Prostate gland (tissue), 2 donors: ENCODE measurements at places on chromosomes 3 and 15.

DNA sequence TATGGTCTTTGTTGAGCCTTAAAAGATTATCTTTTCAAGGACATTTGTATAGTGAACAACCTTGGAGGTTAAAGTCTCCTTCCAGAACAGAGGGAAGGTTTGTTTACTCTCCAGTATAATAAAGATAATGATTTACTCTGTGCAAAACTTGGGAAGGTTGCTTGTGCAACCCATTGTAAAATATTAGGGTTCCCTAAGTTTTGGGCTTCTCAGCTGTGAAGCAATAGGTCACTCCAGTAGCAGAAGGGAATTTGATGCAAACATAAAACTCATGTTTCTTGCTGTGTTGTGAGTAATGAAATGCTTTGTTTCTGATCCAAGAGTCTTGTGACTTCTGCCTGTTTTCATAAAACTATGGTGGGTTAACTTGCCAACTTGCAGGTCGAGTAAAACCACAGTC, 177.5 kb downstream of the SUCNR1 start:
- no peak for DNase-seq

DNA sequence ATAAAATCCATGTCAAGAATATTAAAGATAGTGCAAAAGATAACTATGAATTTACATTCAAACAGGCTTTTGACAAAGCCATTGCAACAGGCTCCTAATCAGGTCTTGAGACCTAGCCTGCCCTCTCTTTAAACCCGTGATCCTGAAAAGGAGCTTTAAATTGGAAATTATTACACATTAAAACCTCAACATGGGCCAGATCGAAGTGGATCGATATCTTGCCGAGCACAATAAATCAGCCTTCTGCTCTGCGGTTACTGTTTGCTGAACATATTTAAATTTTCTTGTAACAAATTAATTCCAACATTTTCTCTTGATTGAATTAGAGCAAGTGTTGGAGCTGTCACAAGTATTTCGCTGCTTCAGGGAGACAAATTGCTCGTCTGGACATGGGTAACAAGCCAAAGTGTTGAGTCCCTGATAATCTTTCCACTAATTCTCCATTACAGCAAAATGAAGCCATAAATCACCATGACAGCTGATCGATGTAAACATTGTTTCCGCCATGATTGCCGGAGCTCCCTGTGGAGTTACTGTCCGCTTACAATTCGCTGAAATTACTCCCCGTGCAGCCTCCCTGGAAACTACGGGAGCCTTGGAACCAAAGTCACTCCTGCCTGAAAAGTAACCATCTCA, 47.6 kb downstream of the SHOX2 start:
- no peak for DNase-seq

DNA sequence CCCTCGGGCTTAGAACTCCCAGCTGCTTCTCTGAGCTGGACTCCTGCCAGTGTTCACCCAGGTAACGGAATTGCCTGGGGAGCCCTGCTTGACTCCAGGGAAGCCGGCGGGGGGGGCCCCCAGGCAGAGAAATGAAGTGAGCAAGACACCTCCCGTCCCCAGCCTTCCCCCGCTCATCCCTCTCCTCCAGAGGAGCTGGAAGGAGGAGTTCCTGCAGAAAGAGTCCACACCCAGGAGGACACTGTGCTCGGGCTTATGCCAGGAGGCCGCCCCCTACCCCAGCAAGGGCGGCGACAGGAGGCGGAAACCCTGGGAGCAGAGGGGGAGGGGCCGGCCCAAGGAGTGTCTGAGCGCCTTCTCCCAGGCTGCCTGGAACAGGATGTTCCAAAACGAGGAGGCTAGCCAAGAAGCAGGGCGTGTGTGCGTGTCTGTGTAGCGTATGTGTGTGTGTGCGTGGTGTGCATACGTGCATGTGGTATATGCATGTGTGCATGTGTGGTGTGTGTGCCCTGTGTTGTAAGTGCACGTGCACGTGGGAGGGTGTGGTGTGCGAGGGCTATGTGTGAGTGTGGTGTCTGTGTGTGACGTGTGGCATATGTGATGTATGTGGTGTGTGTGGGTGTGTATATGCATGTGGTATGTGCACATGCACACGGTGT, 511.3 kb downstream of the SHQ1 start:
- peak; percentile 90 for DNase-seq

DNA sequence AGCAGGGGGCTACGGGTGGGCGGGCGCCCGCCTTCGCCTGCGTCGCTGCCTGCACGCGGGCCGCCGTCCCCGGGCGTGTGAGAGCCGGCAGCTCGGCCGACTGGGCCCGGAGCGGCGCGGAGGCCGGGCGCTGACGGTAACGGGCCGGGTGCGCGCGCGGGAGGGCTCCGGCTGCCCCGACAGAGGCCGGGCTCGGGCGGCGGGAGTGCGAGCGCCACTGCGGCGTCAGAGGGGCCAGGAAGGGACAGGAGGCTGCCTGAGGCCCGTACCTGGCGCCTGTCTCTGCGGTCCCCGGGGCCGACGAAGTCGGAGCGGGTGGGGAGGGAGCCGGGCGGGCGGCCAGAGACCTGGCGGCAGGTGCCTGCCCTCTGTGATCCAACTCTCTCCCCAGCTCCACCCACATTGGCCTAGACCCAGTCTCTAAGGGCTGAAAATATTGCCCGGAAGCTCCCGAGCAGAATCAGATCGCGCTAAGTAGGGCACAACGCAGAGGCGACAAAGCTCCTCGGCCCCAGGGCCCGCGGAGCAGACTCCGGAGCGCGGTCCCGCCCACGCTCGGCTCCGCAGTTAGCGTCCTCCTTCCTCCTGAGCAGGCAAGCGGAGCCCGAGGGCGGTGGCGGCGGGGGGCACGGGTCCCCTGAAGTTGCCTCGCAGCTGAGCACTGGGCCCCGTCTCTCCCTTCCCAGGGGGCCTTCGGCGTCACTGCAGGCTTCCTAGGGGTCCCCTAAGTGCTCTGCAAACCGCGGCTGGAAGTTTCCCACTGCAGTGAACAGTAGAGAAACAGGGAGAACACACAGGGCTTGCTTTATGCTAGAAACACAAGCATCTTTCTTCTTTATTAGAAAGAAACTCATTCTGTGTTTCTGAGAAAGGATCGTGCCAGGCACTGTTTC, at the start of gene MAN2A2:
Gene MAN2A2, plus strand, starts transcription at position 463 of the 893 bp plus-strand sequence. CDS start 906 bp downstream, outside the sequence.
- DNase-seq, result peak; percentile 38

- DNase-seq, result no peak
Observed at GRCh38 chr15:77851691-77852090, 219.0 kb upstream of the LINGO1 start.

GRCh38 chr3:30142946-30143345, 463.5 kb upstream of the TGFBR2 start:
- DNase-seq, result no peak

DNA sequence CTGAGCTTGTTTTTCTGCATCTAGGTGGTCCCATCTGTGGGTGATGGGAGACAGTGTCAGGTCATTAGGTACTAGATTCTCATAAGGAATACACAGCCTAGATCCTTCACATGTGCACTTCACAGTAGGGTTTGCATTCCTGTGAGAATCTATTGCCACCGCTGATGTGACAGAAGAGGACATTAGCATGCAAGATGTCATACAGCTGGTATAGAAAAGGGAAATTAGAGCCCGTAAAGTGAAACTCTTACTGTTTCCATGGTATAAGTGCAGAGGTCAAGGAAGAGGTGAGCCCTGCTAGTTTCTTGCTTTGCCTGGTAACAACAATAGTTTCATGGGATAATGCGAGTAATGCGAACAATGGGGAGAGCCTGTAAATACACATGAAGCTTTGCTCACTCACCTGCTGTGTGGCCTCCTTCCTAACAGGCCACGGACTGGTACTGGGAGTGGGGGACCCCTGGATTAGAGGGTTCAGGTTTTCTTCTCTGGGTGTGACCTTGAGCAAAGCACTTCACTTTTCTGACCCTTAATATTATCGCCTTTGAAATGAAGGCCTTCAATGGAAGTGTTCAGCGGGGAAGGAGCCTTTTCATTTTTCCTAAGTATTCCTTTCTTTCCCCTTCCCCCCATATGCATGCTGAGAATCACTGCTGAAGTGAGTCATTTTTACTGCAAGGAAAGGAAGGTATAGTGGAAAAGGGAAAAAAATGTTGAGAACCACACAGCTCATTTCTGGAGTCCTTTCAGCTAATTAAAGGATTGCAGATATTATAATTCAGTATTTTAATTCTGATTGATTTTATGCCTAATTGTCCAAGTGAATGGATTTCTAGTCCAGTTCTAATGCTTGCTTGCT, 286.4 kb downstream of the UBE2E2 start:
- DNase-seq, result no peak

DNA sequence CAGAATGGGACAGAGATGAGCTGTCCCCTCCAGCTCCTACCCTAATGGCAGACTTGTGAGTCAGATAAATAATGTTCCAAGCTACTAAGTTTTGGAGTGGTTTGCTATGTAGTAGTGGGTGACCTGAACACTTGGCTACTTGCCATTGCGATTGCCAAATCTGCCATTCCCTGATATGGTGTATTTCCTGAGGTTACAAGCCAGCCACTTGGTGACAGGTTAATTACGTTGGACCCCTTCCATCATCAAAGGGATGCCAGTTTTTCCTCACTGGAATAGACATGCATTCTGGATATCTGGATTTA, 33.6 kb downstream of the MORF4L1 start:
- DNase-seq, result no peak

DNA sequence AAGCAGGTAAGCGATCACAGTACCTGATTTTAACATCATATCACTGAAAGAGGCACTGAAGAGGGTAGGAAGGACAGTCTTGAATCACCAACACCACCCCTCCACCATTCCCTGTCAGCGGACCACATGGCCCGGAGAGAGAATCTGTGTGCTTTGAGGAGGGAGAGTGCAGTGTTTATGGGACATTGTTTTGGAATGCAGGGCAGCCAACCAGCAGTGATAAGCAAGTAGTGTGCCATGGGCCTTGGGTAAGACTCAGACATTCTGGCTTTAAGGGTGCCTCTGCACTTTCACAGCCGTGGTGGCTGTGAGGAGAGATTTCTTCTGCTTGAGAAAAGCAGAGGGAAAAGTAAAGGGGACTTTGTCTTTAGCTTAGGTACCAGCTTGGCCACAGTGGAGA, 46.4 kb downstream of the FAM81A start:
- DNase-seq, result no peak

- DNase-seq, result no peak
Observed at GRCh38 chr3:150682279-150682678, 21.4 kb downstream of the ERICH6 start.

DNA sequence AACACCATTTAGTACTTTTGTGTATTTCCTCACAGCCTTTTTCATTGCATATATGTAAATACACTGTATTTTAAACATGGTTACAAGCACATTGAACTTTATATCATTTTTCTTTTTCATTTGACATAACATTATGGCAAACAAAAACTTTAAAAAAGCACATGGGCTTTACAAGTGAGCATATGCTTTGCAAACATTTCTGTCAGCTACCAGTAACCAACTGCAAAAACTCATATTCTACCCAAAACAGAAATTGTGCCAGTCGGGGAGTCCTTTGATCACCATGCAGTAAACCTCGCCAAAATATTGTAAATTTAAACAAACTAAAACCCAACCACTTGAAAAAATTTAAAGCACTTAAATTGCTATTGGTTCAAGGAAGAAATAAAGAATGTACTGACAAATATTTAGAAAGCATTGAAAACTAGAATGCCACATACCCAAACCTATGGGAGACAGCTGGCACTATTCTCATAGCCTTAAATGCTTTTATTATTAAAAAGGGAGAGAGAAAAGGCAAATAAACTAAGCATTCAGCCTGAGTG, 24.4 kb downstream of the ZNF710 start:
- no peak for DNase-seq

DNA sequence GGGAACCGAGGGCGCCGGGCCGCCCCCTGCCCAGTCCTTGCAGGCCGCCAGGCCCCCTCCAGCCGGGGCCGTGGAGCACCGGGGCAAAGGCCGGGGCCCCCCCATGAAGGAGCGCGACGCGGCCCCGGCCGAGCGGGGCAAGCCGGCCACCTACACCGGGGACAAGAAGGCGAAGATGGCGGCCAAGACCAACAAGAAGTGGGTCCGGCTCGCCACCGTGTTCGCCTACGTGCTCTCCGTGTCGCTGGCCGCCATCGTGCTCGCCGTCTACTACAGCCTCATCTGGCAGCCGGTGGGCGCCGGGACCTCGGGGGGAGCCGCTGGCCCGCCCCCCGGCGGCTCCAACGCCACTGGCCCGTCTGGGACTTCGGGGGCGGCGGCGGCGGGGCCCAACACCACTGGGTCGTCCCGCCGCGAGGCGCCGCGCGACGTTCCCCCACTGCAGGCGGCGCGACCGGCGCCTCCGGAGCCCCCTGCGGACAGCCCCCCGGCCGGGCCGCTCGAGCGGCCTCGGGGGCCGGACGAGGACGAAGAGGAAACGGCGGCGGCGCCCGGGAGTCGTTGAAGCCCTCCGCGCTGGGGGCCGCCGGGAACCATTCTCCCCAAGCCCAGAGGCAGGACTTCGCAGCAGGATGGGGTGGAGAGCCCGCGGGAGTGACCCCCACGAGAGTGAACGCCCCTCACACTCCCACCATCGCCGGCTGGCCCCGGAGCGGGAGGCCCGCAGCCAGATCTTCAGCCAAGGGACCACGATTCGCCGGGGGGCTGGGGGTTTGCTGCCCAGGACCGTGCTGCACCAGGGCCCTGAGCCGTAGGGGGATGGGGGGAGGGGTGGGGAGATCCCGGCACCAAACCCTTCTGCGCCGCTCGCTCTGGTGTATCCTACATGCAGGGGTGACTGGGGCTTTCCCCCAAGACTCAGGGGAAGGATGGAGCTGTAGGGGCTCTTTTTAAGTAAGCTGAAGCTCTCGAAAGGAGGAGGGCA, 753 bp downstream of the INAFM2 start:
- DNase-seq, result no peak

DNA sequence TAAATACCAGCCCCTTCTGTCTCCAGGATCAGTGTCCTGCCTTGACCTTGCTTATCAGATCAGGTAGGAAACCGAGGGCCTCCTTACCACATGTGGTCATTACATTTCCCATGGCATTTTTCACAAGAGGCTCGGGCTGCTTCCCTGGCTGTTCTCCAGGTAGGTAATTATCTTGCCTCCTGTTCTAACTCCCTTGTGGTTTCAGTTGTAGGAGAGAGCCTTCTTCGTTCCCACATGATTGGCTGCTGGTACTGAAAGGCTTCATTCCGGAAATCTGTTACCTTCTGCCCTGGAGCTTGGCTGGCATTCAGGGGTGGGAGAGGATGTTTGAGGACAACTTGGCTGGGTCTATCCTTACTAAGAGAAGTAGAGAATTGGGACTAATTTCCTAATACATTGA, 46.8 kb upstream of the RORA start:
- no peak for DNase-seq

GRCh38 chr3:4980229-4981203, 1.3 kb downstream of the BHLHE40 start:
- peak; percentile 92 for DNase-seq

DNA sequence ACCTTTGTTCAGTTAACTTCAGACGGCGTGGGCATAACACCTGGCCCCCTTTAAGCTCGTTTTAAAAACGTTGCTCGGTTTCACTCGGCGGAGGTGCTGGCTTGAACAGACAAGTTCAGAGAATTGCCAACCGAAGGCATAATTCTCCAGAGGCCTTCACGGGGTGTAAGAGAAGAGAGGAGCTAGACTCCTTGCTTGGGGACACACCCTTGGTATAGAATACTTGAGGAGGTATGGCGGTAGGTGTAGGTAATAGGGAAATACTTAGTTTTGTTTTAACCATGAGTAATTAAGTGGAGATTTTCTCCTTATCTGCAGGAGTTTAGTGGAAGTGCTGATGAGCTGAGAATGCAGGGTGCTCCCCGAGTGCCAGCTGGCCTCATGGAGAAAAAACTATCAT, 921 bp downstream of the FBXL2 start:
- DNase-seq, result no peak
